BJ (cell line): ENCODE measurements at places on chromosomes 11 and 22.

DNA sequence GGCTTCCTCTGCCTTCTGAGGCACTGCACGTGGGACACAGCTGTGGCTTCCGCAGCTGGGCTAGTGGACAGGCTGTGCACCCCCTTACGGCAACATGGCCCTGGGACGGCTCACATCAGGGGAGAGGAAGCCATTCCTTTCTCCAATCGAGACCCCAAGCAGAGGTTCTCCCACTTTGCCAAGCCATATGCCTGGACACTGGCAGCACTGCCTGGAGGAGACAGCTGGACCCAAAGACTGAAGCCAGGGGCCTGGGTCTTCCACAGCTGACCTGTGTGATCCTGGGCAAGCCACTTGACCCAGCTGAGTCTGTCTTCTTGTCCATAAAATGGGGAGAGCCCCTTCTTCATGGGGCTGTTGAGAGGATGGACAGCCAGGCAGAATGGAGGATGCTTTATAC lies 65.4 kb downstream of the SHISAL1 start:
- no peak for DNase-seq

DNA sequence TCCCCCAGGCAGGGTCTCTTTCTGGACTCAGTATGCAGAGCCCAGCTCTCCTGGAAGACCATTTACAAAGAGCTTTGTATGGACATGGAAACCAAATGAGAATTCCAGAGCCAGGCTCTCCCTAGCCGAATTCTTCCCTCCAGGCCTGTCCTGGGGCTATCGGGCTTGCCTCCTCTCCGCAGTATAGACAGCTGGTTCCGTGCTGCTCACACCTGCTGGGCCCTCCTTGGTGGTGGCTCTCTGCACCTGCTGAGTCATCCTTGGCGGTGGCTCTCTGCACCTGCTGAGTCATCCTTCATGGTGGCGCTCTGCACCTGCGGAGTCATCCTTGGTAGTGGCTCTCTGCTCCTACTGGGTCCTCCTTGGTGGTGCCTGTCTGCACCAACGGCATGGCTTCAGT lies 743.5 kb downstream of the BRD1 start:
- no peak for DNase-seq

DNA sequence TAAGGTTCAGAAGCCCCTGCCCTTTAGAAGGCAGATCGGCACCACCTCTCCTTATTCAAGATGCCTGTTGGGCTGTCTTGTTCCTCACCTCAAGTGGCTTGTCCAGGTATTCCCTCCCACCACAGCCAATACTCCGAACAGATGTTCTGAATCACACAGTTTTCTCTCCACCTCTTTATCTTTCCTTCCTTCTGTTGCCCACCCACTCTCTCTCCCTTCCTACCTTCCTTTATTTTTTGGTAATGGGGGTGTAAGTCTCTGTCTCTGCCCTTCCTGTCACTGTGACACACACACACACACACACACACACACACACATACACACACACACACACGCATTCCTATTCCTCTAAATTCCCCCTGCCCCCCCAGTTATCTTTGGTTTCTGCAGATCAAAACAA lies 8.4 kb downstream of the BEST1 start:
- DNase-seq: no peak

DNA sequence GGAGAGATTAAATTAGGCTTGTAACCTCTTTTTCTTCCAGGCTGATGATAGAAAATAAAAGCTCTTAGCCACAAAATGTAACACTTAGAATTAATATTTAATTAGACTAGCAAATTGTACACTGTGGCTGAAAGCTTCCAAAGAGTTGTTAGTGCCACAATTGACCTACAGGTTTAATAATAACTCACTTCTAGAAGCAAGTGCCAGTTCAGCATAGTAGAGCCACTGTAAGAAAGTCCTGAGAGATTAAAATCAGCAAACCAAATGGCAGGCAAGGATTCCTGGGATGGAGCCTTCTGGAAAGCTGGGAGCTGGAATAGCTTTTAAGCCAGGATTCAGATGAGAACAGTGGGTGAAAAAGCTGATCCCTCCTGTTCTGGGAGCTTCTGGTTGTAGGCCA lies 131.0 kb downstream of the ELP4 start:
- no peak for DNase-seq

DNA sequence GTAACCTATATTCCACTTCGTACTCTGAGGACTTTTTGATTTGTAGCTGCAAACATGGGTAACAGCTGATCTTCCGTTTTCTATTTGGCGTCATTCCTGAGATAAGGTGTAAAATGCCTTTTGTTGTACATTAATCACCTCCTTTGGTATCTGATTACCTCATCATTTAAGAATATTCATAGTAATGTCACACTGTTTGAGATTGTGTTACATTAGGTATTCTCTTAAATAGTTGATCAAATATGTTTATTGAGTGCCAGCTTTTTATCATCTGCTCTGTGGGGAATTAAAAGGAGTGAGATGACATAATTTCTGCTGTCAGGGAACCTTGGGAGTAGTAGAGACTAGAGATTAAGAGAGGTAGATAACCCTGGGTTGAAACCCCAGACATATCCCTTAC lies 5.9 kb downstream of the NCAM1 start:
- no peak for DNase-seq
